Caki2 (cell line): ENCODE measurements at places on chromosomes 12 and 14. TPM values are rescaled to one million over a fixed set of nuclear protein-coding genes. Genes with fewer than 3 reads are reported as not detected.

Gene MMP19
- total RNA-seq, result not detected in 2 replicates

Gene IKZF4
- 0.34 and 1.9 TPM in 2 replicates for total RNA-seq

Gene TBX3
- total RNA-seq, result 1.9 and 2.2 TPM in 2 replicates

Gene GDF3
- total RNA-seq, result not detected in 2 replicates

Gene BEST3
- total RNA-seq, result 0.12 and 0.54 TPM in 2 replicates

Gene RHEBL1
- total RNA-seq, result 0.81 and 4.3 TPM in 2 replicates

Gene ARL6IP4
- 443 and 486 TPM in 2 replicates for total RNA-seq

Gene FKBP11
- 20.0 and 31.6 TPM in 2 replicates for total RNA-seq

Gene TAS2R43
- total RNA-seq, result not detected in 2 replicates

Gene IFT81
- total RNA-seq, result 14.5 and 21.1 TPM in 2 replicates

Gene TC2N
- total RNA-seq, result not detected in 2 replicates

Gene B3GNT4
- 1.4 and 5.4 TPM in 2 replicates for total RNA-seq

Gene ALX1
- not detected in 2 replicates for total RNA-seq

Gene C12orf50
- not detected in 2 replicates for total RNA-seq

Gene ENDOU
- total RNA-seq, result not detected in 2 replicates

Gene ZNF385A
- 1.7 and 1.8 TPM in 2 replicates for total RNA-seq

Gene C14orf132
- total RNA-seq, result 1.3 and 2.6 TPM in 2 replicates

Gene P3H3
- total RNA-seq, result 70.9 and 93.3 TPM in 2 replicates

Gene CABP1
- total RNA-seq, result not detected in 2 replicates

Gene OR6C2
- total RNA-seq, result not detected in 2 replicates

Gene PLEKHD1
- not detected in 2 replicates for total RNA-seq

Gene SLC6A15
- 6.2 and 6.7 TPM in 2 replicates for total RNA-seq

Gene TMEM132C
- total RNA-seq, result not detected in 2 replicates

Gene STXBP6
- 12.0 and 14.9 TPM in 2 replicates for total RNA-seq

Gene OAS1
- 18.1 and 27.5 TPM in 2 replicates for total RNA-seq

Gene FLVCR2
- 2.9 and 7.0 TPM in 2 replicates for total RNA-seq

Gene YAF2
- 12.2 and 46.1 TPM in 2 replicates for total RNA-seq

Gene CHST11
- 22.7 and 51.3 TPM in 2 replicates for total RNA-seq

Gene SMCO2
- 0.78 TPM in 1 of 2 replicates, not detected in the other for total RNA-seq

Gene PTPRR
- total RNA-seq, result 22.3 and 31.0 TPM in 2 replicates

Gene PTPN21
- 0.58 and 3.7 TPM in 2 replicates for total RNA-seq

Gene AKAP3
- total RNA-seq, result 3.2 TPM in 1 of 2 replicates, not detected in the other

Gene MFAP5
- not detected in 2 replicates for total RNA-seq

Gene AMN
- 0.41 and 1.5 TPM in 2 replicates for total RNA-seq
